ENCODE measurements at places on chromosomes 11 and 22. TPM values are rescaled to one million over a fixed set of nuclear protein-coding genes. Genes with fewer than 3 reads are reported as not detected.

Gene NUMA1
- total RNA-seq = 75.0 TPM

Gene HSPB2
- total RNA-seq = 42.4 TPM

Gene OR2AG2
- not detected for total RNA-seq

DNA sequence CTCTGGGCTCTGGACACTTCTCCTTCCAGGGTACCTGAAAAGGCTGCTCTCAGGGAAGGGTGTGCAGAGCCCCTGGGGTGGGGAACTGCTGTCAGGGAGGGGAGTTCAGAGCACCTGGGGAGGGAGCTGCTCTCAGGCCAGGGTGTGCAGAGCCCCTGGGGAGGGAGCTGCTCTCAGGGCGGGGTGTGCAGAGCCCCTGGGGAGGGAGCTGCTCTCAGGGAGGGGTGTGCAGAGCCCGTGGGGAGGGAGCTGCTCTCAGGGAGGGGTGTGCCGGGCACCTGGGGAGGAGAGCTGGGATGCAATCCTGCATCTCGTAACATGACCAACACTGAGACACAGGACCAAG, 764.2 kb downstream of the BRD1 start:
- DNase-seq = no peak

GRCh38 chr11:31106326-31106725, 263.2 kb downstream of the DCDC1 start:
- no peak for DNase-seq

GRCh38 chr11:114367244-114367957, 32.9 kb downstream of the C11orf71 start:
- DNase-seq = no peak

DNA sequence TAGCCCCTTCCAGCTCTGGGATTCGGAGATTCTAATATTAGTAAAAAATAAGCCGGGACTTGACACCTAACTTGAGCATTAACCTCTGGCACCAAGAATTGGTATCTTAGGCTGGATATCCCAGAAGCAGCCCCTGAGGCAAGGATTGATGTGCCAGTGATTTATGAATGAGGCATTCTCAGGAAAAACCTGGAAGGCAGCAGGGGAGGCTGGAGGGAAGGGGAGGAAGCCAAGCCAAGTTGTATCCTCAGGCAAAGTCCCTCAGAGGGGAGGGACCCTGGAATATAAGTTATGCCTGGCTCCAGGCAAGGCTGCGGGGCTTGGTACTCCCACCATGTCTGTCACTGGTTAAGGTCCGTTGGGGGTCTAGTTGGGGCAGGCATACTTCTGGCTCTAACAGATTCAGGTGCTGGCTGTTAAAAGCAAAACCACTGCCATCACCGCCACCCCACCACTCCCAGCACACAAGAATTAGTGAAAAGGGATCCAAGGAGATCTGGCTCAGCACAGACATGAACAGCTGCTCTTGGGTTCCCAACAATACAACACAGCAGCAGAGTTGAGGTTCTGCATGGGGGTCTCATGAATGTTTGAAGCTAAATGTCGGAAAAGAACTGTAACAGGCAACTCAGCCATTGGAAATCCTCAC, 29.8 kb downstream of the LMO2 start:
- no peak for DNase-seq

GRCh38 chr22:28882545-28882877, 861 bp upstream of the ZNRF3 start:
- DNase-seq = no peak

GRCh38 chr11:66360406-66361073, 11.0 kb downstream of the SLC29A2 start:
- no peak for DNase-seq

- no peak for DNase-seq
Measured at GRCh38 chr11:45513821-45514340, 151.5 kb downstream of the CHST1 start.

- no peak for DNase-seq
Measured at GRCh38 chr11:101600924-101601323, 17.1 kb upstream of the TRPC6 start.

GRCh38 chr11:106121570-106122320, 44.3 kb downstream of the AASDHPPT start:
- no peak for DNase-seq
